ENCODE measurements at places on chromosomes 12 and 14. TPM values are rescaled to one million over a fixed set of nuclear protein-coding genes. Genes with fewer than 3 reads are reported as not detected.

- no peak for DNase-seq
Observed at GRCh38 chr12:56159482-56160192, 1.5 kb downstream of the MYL6 start.

DNA sequence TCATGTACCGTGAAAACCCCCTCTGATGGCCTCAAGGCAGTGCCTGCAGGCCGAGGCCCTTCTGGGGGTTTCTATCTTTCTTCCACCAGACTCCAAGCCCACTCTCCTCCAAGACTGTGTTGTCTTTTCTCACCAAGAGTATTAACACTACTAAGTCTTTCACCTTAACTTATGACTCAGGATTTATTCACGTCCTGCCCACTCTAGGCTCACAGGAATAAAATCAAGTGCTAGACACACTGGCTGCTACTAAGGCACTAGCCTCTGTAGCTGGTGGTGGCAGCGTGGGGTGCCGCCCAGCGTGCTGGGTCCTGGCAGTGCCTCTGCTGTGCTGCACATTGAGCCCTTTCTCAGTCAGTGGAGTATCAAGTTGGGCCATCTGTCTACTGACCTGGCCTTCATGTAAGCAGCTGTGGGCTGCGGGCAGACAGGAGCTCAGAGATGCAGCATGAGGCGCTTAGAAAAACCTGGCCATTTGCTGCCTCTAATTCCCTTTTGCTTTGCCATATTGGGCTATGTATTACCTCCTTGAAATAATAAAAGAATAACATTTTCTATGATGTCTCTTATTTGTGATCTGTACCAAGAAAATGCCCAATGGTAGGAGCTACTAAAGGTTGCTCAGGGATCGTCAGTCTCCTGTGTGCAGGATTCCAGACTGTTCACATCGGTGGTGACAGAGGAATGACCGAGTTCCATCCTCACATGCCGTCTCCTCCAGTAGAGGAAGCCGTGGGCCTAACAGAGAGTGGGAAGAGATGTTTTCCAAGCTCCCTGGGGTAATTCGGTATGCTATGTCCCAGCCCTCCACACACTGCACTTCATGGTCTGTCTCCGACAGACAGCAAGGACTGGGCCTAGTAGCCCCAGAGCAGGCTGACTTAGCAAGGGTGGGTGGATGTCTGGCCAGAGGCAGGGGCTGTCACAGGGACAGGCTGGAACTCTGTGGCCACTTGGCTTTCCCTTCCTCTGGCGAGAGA, 39.9 kb downstream of the MAX start:
- DNase-seq, result no peak

GRCh38 chr12:123757561-123757960, 4.5 kb upstream of the DNAH10 start:
- DNase-seq, result no peak

GRCh38 chr14:75824318-75824717, 157.5 kb downstream of the TGFB3 start:
- DNase-seq, result no peak

DNA sequence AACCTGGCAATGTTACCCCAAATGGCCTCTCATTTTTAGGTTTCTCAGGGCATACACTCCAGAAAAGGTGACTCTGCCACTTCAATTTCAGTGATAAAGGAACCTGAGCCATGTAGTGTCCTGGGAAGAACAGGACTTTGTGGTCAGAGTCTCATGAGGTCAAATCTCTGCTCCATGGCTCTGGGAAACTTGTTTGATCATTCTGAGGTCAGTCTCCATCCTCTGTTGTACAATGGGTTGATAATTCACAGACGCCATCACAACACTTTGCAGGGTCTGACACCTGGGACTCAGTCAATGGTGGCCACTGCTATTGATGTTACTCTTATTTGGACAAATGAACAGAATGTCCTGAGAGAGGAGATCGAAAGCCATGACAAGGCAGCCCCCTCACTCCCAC, 31.1 kb upstream of the SMOC1 start:
- no peak for DNase-seq

DNA sequence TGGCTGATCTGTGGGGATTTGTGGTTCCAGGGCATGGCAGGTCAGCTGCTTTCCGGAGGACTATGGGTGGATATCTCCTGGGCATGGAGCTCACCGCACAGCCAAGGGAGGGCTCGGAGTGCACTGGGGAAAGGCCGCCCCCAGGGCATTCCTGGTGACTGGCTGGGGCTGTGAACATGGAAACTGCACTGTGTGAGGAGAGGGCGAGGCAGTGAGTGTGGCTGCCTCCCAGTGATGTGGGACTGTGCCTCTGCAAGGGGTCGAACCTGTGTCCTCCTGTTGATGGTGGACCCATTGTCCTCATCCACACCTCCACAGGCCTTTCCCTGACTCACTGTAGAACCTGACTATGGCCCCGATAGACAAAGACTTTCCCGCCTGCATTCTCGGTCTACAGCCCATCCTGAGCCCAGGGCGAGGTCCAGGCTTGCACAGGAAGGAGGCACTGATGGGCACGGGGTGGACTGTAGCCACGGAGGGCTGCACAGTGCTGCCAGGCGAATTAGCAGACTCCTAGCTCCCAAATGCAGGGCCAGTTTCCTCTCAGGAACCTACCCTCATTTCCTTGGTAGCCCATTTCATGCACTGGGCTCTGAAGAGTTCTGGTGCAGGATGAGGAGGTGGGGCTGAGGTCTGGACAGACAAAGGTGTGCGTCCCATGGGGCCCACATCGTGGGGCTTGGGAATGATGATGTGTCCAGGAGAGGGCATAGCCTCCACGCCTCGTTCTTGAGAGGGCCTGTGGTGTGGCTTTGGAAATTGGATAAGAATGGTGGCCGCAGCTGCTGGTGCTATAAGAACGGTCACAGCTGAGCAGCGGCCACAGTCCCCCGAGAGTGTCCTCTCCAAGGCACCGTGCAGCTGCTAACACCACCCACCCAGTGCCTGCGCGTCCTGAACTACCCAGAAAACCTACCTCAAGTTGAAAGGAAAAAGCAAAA, 415.1 kb downstream of the TMEM121 start:
- DNase-seq, result no peak

- no peak for DNase-seq
Observed at GRCh38 chr12:126087692-126088091, 1022.5 kb downstream of the AACS start.

DNA sequence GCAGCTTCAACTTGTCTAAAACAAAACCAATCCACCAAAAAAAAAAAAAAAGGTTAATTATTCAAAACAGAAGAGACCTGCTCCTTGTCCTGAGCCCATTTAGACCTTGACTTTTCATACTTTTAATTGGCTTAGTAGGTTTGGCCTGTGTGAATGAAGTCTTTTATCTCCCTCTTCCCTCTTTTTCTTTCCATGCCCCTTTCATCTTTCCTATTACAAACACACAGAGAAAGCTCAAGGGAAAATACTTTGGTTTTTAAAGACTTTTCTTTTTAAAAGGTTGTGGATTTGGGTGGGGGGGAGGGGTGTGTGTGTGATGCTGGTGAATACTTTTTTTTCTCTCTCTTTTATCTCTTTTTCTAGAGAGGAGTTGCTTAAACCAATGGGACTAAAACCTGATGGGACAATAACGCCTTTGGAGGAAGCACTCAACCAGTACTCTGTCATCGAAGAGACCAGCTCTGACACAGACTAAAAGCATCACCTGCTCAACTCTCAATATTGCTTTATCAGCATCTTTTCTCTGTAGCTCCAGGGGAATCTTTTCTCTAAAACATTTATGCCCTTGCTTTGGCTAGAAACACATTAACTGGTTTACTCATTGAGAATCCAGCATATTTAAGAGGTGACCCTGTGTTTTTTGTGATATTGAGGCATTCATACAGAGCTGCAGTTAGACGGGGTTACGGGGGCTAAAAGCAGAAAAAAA, 70.0 kb upstream of the TMEM263 start:
- no peak for DNase-seq

DNA sequence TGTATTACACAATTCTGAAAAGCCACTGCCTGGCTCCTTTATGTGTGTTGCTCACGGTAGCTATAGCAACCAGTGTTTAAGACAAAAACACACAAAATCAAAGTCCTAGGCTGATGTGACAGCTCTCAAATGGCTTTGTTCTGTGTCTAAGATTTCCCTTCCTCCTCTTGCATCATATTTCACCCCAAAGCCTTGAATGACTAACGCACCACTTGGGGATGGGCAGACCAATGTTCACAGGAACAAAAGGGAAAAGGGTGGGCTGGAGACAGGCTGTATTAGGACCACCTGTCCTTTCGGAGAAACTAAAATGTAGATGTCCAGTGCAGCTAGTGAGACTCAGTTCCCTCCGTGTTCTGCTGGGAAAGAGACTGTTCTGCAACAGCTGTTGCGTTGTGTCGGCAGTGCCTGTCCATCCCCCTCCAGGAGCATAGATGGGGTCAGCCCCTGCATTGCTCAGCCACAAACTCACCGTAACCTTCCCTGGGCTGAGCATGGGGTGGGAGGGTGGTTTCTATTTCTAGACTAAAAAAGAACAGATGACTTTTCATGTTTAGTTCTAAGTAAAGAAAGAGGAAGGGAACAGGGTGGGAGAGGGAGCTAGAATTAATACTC, 26.8 kb upstream of the DAAM1 start:
- peak; percentile 21 for DNase-seq

- DNase-seq, result no peak
Observed at GRCh38 chr12:78494911-78495310, 369.7 kb upstream of the SYT1 start.

GRCh38 chr14:37241198-37241597, 43.5 kb downstream of the MIPOL1 start:
- no peak for DNase-seq

- no peak for DNase-seq
Observed at GRCh38 chr12:124543052-124543589, 24.3 kb downstream of the NCOR2 start.

The KRAS gene
- total RNA-seq, result 26.7 TPM

The MYH7 gene
- 0.06 TPM for total RNA-seq

The CATSPERB gene
- total RNA-seq, result 0.27 TPM
